ENCODE measurements at places on chromosomes 12 and 14.
A peak's percentile ranks its signal among the peaks of the same experiment; 100 is the strongest.

DNA sequence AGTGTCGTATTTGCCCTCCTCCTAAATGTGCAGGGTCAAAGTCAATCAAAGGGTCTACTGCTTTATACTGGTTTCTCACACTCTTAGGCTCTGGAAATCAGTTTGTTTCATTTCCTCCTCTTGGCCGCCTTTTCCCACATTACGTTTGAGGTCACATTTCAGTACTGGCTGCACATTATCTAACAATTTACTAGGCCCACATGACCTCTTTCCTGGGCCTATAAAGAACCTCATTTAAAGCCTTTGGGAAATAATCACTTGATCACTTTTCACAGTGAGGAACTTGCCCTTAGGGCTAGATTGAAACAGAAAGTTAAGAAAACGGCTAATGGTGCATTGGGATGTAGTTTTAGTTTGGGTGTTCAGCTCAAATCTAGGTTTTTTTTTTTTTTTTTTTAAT, 497.5 kb downstream of the RERGL start:
- DNase-seq = no peak

- DNase-seq = no peak
These were observed 471.0 kb upstream of the MGAT4C start for GRCh38 chr12:86727160-86727559.

DNA sequence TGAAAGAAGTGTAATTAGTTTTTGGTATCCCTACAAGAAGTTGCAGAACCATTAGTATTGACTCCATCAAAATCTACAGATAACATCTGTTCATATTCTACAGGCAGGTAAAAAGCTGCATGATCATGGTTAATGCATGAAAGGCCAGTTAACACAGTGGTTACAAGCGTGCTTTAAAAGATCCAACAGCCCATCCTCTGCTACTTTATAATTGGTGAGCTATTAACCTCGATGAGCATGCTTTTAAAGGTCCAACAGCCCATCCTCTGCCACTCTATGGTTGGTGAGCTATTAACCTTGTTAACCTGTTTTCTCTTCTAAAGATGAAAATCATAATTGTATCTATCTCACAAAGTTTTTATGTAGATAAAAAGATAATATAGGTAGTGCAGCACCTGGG, 289.3 kb downstream of the DUSP6 start:
- no peak for DNase-seq

- no peak for DNase-seq
These were observed 100.4 kb downstream of the RFLNA start for GRCh38 chr12:124395284-124395752.

DNA sequence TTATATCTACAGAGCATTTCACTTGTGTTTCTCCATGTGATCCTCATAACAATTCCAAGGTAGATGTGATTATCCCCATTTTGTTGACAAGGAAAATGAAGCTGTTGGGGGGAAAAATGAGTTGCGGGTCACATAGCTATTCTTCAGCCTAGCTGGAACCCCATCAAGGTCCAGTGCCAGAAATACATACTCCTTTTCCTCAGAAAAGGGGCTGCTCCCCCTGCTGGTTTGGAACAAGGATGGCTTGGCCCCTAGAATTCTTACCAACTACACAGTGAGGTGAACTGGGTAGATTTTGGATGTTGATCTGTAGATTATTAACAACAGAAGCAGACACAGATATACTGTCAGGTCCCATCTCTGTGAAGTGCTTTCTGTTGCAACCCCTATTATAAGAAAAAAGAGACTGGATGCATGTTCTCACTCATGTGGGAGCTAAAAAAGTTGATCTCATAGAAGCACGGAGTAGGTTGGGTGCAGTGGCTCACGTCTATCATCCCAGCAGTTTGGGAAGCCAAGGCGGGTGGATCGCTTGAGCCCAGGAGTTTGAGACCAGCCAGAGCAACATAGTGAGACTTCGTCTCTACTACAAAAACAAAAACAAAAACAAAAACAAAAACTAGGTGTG, 8.9 kb downstream of the IKZF4 start:
- DNase-seq = peak; percentile 50

- no peak for DNase-seq
These were observed 117.2 kb downstream of the CACNA1C start for GRCh38 chr12:2169940-2170339.

GRCh38 chr12:99915251-99916082, 69.3 kb downstream of the ANKS1B start:
- no peak for DNase-seq

- no peak for DNase-seq
These were observed 1.8 kb upstream of the CKAP4 start for GRCh38 chr12:106249411-106250135.

- no peak for DNase-seq
These were observed 12.0 kb upstream of the NUDT14 start for GRCh38 chr14:105192866-105193731.

DNA sequence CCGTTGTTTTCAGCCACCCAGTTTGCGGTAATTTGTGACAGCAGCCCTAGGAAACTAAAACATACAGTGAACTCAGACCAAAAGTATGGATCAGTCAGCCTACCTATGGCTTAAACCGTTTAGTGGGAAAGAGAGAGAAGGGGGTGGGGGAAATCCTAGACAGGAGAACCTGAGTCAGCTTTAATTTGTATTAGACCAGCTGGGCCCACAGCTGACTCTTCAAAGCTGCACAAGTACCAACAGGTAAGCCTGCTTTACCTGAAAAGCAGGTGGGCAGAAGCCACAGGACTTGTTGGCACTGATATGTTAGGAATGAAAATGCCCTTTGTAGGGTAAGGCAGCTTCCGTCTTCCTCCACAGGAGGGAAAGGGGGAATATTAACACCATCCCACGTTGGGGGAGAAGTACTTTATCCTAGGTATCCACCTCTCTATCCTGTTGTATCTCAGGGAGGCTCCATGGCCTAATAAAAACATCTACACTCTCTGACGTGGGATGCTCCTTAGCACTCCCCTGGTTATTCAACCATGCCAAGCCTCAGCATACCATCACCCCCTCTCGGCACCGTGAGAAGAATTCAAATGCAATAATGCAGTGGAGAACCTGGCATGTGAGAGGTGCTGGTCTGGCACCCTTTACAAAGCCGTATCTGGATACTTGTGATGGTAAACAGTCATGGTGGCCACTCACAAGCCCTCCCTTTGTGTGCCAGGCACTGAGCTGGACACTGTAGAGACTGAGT, 70.3 kb downstream of the STON2 start:
- no peak for DNase-seq

- no peak for DNase-seq
These were observed 43.9 kb upstream of the CHPT1 start for GRCh38 chr12:101653503-101653902.

DNA sequence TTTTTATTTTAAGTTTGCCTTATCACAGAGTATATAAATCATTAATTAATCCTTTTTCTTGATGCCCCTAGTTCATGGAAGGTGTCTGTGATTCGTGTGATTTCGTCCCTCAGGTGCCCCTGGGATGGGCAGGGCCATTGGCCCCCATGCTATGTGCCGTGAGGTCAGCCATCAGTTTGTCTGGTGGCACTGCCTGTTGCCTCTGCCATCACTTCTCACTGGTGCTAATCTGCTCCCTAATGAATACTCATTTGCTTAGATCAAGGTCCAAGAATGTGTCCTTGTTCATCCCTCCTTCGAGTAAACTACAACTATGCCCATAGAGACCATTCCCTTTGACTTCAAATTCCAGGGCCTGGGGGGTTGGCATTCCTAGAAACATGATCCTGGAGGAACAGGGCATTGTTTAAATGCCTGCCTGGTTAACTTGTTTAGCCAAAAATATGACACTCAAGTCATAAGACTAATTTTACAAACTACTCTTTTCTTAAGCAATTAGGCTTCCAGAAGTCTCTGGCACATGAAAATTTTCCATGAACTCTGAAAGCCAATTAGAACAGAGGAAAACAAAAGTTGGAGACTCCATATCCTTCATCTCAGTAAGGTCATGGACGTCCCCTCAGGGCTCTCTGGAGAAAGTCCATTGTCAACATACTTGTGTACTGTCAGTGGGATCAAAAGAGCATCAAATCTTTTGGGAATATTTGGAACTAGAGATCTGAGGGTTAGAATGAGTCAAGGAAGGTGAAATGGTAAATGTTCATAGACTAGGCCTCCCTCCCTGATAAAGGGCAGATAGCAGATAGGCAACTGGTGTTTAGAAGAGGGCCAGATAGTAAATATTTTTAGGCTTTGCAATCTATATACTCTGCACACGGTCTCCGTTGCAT, 90.9 kb upstream of the PLXNC1 start:
- DNase-seq = no peak

GRCh38 chr12:4331221-4331620, 10.2 kb downstream of the TIGAR start:
- DNase-seq = no peak

- DNase-seq = no peak
These were observed 68.8 kb upstream of the GTF2A1 start for GRCh38 chr14:81289516-81289915.

DNA sequence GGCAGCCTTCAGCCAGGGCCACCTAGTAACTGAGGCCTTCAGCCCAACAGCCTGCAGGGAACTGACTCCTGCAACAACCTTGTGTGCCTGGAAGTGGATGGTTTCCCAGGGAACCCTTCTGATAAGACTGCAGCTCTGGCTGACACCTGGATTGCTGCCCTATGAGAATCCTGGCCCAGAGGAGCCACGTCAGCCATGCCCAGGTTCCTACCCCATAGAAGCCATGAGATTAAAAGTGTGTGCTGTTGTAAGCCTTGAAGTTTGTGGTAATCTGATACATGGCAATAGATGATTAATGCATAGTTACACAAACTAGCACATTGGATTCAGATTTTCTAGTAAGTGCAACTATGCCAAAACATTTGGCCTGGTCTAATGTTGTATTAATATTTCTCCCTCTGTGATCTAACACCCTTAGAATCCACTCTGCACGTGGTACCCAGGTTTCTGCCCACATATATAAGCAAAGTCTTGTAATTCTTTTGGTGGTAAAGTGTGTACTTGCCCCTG, 64.8 kb upstream of the BEGAIN start:
- DNase-seq = no peak

- no peak for DNase-seq
These were observed 370 bp downstream of the HRK start for GRCh38 chr12:116880817-116881324.

GRCh38 chr14:86847140-86847539, 1145.8 kb downstream of the GALC start:
- DNase-seq = no peak

All from Ammon's horn (tissue), 1 donor.